Globus pallidus (tissue), 1 donor: ENCODE measurements at places on chromosomes 2 and 18.
A peak's percentile ranks its signal among the peaks of the same experiment; 100 is the strongest.

GRCh38 chr2:201128933-201129505, 13.1 kb downstream of the CFLAR start:
- no peak for DNase-seq

- no peak for DNase-seq
These were observed 250.5 kb upstream of the MYT1L start for GRCh38 chr2:2581331-2582159.

- peak; percentile 5 for DNase-seq
These were observed 95.7 kb downstream of the ASXL3 start for GRCh38 chr18:33673689-33674088.

GRCh38 chr2:197883354-197884032, 79.1 kb downstream of the PLCL1 start:
- DNase-seq = no peak

GRCh38 chr2:204268458-204268857, 276.8 kb upstream of the PARD3B start:
- DNase-seq = no peak

DNA sequence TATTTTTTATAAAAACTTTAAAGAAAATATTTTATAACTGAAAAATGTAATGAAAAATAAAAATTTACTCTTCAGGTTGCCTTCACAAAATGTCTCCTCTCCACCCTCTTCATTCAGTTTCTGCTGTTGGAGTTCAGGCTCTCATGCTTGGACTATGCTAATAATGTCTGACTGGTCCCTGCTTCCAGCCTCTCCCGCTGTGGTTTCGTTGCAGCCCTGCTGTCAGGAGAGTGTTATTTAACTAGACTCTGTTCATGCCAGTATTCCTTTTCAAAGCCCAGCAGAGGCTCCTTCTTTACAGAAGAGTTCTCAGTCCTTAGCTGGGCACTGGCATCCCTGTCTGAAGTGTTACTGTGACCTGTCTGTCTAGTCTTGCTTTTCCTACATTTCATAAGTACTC, 40.4 kb downstream of the CLIP4 start:
- DNase-seq = no peak

- no peak for DNase-seq
These were observed 46.1 kb downstream of the SPATS2L start for GRCh38 chr2:200352636-200353035.

DNA sequence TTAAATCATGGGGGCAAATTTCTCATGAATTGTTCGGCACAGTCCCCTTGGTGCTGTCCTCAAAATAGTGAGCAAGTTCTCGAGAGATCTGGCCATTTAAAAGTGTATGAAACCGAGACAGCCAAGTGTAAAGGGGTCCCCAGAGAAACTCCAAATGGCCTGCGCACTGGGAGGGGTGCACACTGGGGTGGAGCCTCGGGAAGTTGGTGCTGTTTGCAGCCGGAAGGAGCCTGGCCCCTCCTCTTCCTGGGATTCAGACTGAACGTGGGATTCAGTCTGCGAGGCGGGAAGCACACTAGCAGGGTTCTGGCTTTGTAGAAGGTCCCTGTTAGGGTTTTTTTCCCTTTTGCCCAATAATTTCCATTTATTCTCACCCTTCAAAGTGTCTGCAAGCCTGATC, 48.8 kb downstream of the RABL2A start:
- no peak for DNase-seq

GRCh38 chr2:145007960-145008263, 488.0 kb upstream of the ZEB2 start:
- no peak for DNase-seq
